ENCODE measurements at places on chromosomes 7 and 10.

- DNase-seq = no peak
Observed at GRCh38 chr10:21811245-21811585, 192.3 kb downstream of the DNAJC1 start.

- no peak for DNase-seq
Observed at GRCh38 chr7:152902870-152903860, 143.6 kb downstream of the ACTR3B start.

DNA sequence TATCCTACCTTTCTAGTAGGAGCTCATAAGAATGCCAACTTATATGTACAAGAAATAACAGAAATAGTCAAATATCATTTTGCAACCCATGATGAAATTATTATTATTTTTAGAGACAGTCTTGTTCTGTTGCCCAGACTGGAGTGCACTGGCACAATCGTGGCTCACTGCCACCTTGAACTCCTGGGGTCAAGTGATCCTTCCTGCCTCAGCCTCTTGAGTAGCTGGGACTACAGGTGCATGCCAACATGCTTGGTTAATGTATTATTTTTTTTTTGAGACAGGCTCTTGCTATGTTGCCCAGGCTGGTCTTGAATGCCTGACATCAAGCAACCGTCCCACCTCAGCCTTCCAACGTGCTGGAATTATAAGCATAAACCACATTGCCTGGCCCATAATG is 44.8 kb downstream of the TNPO3 start:
- DNase-seq = no peak

- DNase-seq = no peak
Observed at GRCh38 chr10:34031400-34031799, 696.9 kb upstream of the NRP1 start.

DNA sequence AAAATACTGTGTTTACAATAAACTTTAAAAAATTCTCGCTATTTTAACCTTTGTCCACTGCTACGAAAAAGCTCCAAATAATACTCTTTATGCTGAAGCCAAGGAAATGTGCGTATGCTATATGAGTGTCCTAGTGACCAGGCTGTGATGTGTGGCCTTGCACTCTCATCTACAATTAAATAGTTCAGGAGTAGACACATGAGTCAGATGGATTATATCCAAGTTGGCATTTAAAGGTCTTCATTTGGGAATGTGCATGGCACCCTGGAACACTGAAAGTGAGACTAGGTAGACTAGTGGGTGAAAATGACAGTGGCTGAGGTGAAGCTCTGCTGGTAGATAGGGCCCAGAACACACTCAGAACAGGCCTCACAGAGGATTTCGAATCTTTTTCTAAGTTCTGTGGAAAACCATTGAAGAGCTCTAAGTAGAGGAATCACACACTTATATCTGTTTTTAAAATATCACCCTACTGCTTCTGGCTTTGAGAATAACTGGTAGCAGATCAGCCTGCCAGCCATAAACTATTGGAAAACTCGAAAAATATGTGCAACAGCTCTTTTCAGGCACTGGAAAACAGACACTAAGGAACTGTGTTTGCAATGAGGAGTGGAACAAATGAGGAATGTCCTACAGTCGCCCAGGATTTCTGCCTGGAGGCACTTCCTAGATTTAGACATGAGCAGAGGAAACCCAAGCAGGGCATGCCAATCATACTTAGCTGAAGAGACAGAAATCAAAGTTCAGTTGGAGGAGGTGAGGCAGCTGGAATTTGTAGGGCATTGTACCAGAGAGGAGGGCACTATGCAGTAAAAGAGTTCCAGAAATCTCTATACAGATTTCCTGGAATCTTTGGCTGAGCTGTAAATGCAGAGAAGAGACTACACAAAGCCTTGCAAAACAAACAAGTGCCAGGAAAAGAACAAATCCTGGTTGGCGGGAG is 603.8 kb upstream of the LRRTM3 start:
- no peak for DNase-seq

DNA sequence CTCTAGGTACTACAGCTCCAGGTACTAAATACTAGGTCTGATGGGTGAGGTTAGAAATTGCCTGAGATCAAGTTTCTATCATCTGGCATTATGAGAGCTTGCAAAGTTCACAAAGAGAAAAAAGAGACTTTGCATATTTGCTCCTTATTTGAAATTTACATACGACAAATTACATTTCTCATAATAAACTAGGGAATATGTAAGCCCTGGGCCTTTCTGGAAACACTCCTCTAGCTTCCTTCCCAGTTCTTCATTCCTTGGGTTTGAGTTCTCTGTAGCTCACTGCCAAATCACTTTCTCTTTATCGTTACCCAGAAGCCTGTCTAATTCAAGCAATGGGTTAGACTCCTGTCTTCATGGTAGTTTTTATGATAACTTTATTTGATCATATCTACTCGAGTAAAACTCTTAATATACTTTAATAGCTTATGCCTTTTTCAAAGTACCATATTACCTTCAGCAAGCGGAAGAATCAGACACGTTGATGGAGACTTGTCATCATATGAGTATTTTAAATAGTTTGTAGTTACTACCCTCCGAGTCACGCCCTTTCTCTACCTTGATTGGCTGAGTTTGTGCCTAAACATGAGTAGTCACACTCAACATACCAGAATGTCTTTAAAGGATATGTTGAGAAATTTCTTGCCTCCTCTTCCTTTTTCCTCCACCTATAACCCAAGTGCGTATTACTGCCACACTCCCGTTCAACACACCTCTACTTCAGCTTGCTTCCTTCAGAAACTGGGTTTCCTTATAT is 150.5 kb downstream of the DKK1 start:
- no peak for DNase-seq

DNA sequence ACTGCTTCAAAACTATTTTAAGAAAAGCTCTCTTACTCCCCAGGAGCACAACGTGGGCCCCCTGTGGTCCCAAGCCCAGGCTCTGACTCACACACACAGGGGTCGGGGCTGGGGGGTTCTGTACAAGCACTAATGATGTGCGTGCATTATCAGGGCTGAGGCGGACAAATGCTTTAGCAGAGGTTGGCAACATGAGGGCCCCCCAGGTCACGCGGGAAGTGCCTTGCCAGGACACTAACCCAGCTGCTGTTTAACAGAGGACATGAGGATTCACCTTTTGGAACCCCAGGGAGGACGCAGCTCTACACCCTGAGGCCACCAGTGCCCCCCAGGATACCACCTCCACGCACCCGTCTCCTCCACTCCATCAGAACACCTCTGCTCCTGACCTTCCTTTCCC is 342.8 kb downstream of the DNAJB6 start:
- no peak for DNase-seq

DNA sequence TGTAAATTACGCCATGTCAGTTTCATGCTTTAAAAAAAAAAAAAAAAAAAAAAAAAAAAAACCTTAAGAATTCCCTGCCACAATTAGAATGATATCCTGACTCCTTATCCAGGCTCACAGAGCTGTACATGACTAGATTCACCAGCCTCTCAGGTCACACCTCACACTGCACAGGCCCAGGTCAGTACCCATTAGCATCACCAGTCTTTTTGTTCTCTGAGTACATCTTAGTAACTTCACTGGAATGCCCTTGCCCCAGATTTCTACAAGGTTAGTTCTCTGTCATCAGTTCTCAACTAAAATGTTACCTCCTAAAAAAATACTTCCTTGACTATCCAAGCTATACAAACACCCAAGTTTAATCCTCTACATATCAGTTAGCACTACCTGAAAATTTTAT is 211.0 kb downstream of the LRRN3 start:
- no peak for DNase-seq

GRCh38 chr10:101879456-101880231 is 36.0 kb upstream of the KCNIP2 start:
- DNase-seq = peak; percentile 47

DNA sequence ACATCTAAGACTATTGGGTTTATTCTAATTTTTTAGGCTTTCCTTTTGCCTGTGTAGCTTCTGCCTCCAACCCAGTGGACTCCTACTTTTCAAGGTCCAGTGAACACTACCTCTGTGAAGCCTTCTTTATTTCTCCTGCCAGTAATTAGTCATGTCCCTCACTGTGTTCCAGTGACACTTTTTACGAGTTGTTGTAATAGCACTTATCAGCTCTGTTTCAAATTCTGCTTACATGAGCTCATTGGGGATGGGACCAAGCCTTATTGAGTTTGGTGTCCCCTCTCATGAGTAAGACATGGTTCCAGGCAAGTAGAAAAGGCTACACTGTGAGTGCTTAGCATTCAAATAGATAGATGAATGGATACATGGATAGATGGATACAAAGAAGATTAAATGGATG is 184.6 kb downstream of the HIBADH start:
- no peak for DNase-seq

DNA sequence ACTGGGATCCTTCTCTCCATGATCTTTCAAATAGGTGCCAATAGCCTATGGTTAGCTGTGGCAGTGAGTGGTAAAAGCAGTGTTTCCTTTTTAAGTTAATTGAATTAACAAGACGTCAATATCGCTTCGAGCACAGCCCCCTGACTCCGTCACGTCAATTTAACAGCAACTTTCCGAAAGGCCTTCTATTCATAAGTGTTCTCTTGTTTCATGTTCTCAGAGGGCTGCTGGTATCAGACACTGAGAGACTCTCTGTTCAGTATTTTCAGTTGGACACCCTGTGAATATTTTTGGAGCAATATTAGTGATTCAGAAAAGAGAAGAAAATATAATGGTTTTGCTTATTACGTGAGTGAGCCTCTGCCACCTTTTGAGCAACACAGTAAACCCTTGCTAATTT is 174.2 kb upstream of the INSYN2A start:
- no peak for DNase-seq

DNA sequence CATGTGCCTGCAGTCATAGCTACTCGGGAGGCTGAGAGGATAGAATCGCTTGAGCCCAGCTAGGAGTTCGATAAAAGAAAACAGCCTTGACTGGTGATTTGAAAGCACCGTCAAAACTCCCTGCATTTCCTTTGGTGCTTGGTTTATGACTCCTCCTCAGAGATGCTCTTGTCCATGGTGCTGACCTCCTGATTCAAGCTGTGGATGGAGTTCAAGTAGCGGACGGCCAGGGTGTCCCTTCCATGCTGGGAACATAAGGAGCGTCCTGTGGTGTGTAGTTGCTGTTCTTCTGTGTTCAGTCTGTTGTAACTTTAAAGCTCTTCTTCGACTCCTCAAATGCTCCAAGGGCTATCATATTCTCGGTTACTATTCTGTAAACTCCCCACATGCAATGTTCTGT is 382.5 kb upstream of the KIAA1217 start:
- DNase-seq = no peak

- no peak for DNase-seq
Observed at GRCh38 chr10:86341361-86341811, 25.2 kb downstream of the GRID1 start.

DNA sequence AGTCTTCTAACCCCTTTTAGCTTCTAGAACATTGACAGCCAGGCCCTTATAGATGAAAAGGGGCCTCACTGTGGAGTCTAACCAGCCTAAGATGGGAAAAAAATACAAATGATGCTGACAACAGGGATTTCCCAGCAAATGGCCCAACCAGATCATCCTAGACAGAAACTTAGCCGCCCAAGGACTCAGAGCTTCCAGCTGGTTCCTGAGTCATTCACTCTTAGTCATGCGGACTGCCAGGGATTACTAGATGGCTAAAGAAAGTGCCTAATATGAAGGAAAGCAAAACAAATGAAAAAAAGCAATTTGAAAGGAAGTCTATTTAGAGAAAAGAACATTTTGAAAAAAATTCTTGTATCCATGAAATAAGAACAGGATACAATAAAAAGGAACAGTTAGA is 23.7 kb downstream of the TSPAN14 start:
- no peak for DNase-seq

GRCh38 chr7:112120696-112121217 is 85.4 kb downstream of the DOCK4 start:
- DNase-seq = no peak

DNA sequence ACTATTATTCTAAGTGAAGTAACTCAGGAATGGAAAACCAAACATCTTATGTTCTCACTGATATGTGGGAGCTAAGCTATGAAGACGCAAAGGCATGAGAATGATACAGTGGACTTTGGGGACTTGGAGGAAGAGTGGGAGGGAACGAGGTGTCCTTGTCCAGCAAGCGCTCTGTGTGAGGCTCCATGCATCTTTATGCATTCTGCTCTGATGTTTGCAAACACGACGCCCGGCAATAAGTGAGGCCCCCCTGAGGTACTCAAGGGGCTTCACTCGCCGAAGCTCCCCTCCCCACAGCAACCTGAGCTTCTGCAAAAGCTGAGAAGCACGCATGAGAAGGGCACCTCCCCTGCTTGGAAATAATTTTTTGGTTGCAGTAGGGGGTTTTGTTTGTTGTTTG is 103.3 kb downstream of the LHPP start:
- DNase-seq = no peak

- no peak for DNase-seq
Observed at GRCh38 chr7:36966039-36966438, 241.7 kb upstream of the AOAH start.

GRCh38 chr10:23095404-23095965 is at the start of gene MSRB2:
MSRB2 (plus strand) TSS chr10:23095579; CDS start chr10:23095609, 30 bp downstream.
- peak; percentile 91 for DNase-seq

DNA sequence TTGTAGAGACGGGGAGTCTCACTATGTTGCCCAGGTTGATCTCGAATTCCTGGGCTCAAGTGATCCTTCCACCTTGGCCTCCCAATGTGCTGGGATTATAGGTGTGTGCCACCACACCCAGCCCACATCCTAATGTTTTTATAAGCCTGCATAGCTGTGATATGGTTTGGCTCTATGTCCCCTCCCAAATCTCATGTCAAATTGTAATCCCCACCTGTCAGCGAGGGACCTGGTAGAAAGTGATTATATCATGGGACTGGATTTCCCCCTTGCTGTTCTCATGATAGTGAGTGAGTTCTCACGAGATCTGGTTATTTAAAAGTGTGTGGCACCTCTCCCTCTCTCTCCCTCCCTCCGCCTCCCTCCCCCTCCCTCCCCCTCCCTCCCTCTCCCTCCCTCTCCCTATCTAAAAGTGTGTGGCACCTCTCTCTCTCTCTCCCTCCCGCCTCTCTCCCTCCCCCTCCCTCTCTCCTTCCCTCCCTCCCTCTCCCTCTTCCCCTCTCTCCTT is 13.9 kb downstream of the BAMBI start:
- DNase-seq = no peak

- DNase-seq = no peak
Observed at GRCh38 chr7:89259085-89259484, 463.5 kb upstream of the TEX47 start.

DNA sequence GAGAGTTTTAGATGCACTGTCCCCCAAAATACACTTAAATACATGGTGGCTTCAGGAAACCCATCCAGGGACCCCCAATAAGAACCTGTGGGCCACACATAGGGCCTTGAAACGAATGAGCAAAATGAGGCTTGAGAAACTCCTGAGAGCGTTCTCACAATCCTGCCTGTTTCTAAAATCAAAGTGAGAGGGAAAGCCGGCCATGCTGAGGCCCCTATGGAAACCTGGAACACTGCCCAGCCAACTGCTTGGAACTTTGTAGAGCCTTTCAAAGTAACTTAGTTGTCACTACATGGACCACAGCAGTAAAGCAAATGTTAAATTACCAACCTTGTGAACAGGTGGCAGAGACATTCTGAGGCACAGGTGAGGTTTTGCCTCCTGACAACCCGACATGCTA is 13.4 kb downstream of the SGMS1 start:
- DNase-seq = peak; percentile 53

DNA sequence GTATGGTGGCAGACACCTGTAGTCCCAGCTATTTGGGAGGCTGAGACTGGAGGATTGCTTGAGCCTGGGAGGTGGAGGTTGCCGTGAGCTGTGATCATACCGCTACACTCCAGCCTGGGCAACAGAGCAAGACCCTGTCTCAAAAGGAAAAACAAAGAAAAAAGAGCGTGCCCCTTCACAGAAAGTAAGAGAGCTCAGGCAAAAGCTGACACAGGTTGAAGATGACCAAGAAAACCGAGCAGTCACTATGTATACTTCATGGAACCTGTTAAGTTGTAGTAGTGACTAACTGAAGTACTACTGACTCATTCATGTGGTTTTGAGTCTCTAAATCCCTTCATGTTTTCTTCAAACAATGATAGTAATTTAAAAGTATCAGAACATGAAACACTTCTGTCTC is 1.2 kb upstream of the PRRT4 start:
- no peak for DNase-seq

Data from substantia nigra (tissue), 51 donors.